Stimulated activated CD8-positive, alpha-beta memory T cell treated with anti-CD3 and anti-CD28 coated beads, Interleukin-12 subunit alpha, Interleukin-12 subunit beta, amount 100 ng/mL, for 4 hours (primary cell): ENCODE measurements at places on chromosomes 6 and 20.

DNA sequence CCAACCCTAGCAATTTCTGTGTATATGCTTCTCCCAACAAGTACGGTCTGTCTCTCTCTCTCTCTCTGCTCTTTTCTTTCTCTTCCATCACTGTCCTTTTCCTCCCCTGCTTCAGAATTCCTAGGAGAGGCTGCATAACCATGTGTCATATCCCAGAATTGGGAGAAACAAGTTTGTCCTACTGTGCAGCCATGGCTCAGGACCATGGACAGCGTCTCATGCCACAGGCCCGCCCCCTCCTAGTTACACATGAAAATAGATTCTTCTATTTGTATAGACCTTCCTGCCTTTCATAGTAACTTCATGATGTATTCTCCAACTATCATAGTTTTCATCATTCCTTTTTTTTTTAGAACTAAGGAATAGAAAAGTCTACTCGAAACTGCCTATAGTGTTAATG lies 98.0 kb downstream of the FNDC1 start:
- no peak for DNase-seq

GRCh38 chr6:53377289-53377688 lies 28.5 kb upstream of the ELOVL5 start:
- DNase-seq: no peak

GRCh38 chr6:136031982-136032381 lies 180.5 kb downstream of the PDE7B start:
- DNase-seq: no peak

DNA sequence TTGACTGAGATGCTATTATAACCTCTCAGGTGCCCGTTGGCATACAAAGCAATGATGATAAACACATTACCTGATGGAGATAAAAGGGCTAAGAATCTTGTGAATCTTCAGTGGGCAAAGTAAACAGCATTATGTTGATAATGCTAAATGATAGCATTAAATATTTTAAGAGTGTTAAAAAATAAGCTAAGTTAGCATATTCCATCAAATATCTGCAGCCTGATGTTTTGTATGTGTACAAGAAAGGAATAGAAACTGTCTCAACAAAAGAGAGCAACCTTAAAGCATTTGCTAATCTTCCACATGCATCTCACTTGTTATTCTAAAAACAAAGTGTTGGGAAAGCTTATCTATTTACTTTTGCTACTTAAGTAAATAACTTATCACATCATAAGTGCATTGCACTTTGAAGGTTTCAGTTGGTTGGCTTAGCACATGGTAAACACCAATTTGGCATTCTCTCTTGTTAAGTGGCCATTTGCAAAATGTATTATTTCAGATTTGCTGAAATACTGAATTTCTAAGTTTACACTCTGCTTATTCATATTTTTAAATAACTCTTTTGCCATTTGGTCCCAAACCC lies 151.6 kb downstream of the SYNDIG1 start:
- DNase-seq: no peak
